ENCODE measurements at places on chromosomes 16 and 17.
A peak's percentile ranks its signal among the peaks of the same experiment; 100 is the strongest.

GRCh38 chr16:14186007-14186794 lies 115.1 kb downstream of the MRTFB start:
- DNase-seq: peak; percentile 30

- no peak for DNase-seq
Measured at GRCh38 chr17:43409131-43409530, 10.3 kb downstream of the ARL4D start.

DNA sequence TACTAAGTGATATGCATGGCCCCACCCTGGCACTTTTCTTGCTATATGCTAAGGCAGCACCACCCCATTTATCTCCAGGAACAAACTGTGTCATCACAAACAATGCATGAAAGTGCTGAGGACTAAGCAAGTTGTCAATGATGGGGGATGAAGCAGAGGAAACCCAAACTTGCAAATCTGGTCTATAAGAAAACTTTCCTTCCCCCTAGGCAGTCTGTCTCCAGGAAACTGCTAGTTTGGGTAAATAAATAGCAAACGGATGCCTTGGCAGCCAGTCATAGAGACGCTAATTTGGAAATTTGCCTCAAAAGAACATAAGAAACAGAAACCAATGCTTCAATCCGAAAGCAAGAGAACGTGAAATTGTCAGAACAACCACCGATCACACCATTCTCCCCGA lies 5.6 kb upstream of the HSBP1 start:
- no peak for DNase-seq

- no peak for DNase-seq
Measured at GRCh38 chr17:45787044-45787443, 2.9 kb downstream of the CRHR1 start.

DNA sequence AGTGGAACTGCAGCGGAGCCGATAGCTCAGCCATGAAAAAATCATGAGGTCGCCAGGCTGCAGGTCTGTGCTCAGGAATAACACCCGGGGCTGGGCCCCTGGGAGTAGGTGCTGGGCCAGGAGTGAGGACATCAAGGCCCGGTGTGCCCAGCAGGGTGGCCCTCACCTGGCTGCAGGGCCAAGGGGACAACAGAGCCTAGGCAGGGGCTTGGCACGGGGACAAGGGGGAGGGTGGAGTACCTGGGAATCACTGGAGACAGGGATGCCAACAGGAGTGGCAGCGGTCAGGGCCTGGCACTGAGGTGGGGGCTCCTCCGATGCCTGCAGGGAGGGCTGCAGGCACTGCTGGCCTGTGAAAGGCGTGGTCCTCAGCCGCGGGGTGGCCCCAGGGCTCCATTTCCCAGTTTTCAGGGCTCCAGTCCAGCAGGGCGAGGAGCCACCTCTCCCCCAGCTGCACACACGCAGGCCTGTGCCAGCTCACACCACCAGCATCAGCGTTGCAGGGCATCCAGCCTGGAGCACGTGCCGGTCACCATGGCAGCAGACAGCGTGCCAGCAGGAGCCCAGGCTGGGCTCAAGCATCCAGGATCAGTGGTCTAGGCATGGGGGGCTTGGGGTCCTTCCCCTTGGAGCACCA lies 4.7 kb upstream of the FSCN2 start:
- DNase-seq: no peak

DNA sequence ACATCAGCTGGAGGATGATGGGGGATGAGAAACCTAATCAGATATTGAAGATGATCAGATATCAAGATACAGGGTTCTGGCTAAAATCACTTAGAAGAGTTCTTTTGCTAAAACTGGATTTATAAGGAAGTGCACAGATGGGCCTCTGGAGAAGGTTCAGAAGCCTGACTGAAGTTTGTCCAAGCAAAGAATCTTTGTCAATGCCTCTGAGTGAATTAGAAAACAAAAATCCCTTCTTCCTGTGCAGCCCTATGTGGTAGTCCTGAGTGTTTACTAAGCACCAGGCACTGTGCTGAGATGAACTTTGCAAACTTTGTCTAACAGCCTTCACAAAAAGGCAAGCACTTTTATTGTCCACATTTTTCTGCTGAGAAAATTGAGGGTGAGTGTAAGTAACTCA lies 11.4 kb upstream of the CENPV start:
- DNase-seq: no peak

All from uterus (tissue), 4 donors.